Upper lobe of left lung (tissue), 6 donors: ENCODE measurements at places on chromosomes 13 and 19.

- DNase-seq = peak; percentile 98
Observed at GRCh38 chr19:19643158-19644053, at the start of gene GMIP. Gene GMIP (minus strand): TSS chr19:19643657. CDS start chr19:19643529, 128 bp downstream.

- DNase-seq = no peak
Observed at GRCh38 chr13:74250738-74251190, 116.6 kb upstream of the KLF12 start.

DNA sequence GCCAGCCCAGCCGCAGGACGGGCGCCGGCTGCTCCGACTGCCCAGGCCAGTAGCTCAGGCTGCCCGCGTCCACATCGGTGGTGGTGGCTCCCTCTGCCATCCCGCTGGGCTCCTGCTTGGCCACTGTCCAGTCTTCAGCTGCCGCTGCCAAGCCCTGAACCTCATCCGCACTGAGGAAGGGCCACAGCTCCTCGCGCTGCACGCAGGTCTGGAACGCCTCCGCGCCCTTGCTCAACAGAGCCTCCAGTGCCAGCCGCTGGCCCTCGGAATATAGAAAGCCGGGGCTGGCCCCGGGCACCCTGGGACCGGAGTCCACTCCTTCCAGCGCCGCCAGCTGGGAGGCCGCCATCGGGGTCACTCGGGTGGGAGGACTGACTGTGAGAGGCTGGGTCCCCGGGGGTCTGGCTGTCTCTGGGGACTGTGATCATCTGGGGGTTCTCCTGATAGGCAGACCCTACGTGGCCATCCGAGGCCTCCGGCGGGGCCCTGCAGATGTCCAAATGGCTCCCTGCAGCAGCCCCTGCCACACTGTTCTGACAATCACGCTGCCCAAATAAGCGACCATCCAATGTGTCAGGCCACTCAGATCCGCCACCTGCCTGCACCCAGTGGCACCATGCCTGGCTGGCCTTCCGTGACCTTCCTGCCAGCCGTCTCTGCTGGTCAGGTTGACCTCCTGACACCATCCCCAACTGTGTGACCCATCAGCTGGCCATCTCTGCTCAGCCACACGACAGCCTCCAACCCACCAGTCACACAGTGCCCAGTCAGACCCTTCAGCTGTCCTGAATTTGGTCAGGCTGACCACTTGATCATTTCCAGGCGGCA, 1.6 kb downstream of the FAM83E start:
- DNase-seq = peak; percentile 87

DNA sequence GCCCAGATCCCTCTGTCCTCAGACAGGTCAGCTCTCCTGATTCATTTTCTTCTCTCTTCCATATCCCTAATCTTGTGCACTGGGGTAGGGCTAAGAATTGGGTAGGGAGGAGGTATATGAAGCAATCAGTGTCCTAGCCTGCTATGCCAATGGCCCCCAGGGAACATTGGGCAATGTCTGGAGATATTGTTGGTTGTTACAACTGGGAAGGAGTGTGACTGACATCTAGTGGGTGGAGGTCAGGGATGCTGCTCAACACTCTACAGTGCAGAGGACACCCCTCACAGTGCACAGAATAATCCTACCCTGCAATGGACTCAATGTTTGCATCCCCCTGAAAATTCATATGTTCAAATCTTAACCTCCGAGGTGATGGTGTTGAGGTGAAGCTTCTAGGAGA, 57.5 kb downstream of the CPAMD8 start:
- DNase-seq = peak; percentile 40

GRCh38 chr19:50659318-50660087, 10.3 kb downstream of the C19orf81 start:
- DNase-seq = no peak

DNA sequence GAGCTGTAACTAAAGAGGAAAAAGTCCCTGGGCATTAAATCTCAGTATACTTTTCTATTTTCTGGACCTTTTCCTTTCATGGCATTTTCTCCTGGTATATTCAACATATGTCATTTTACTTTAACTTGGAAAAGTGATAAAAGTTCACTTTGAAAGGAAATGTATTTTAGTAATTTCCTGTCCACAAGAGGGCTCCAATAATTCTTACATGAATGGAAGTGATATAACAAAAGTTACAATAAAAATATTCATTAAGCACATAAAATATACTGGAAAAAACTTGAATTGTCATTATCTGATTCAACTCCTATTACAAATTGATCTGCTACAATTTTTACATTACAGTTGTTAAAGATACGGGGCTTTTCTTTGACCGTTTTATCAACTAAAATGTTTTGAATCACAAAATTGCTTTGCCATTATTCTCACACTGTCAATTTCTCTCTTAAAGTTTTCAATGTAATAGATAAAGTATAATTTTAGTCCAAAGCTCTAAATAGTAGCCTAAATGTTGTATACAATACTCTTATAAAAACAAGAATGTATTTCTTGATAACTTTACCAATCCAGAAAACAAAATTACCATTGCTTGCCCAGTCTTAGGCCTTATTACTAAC, 4.9 kb downstream of the UBL3 start:
- no peak for DNase-seq

DNA sequence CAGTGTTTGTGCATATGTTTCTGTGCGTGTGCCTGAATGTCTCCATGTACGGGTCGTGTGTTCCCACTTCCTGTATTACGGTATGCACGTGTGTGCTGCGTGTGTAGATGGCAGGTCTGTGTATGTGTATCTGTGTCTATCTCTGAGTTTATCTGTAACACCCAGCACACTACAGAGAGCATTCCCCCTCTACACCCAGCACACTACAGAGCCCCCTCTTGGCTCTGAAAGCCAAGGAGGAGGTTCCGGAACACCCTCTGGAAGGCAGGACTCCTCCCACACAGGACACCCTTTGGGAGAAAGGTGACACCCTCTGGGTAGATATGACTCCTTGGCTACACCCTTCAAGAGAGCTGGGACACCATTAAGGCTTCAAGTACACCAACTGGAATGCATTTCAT, 2.1 kb upstream of the ERFL start:
- no peak for DNase-seq

DNA sequence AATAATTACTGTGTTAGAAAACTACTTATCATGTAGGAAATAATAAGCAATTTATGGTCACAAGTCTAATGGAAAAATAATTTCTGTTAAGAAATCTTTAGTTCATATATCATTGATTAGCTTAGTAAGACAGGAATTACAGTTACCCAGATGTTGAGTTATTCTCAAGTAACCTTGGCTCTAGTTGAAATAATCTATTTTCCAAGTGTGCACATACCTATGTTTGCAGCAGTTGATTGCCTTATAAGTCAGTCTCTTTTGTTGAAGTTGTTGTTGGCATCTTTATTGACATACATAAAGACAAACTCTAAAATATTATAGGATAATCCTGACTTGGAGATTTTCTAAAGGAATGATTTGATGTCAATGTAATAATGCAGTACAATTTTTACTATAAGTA, 511.4 kb upstream of the KLF12 start:
- no peak for DNase-seq

DNA sequence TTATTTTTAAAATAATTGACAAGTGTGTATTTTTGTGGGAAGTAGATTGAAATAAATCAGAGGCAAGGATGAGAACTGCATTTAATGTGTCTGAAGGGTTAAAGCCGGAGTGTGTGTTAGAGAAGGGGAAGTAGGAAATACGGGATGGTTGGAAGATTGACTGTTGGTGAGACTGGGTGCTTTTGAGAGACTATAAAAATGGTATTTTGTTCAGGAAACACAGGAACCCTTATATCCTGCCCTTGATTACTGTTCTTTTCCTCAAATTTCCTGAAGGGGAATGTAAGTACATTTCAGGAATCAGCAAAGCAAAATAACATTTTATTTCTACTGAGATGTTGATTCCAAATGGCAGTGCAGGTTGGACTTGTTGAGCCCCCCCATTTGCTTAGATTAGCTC, 15.1 kb downstream of the IFT88 start:
- no peak for DNase-seq

DNA sequence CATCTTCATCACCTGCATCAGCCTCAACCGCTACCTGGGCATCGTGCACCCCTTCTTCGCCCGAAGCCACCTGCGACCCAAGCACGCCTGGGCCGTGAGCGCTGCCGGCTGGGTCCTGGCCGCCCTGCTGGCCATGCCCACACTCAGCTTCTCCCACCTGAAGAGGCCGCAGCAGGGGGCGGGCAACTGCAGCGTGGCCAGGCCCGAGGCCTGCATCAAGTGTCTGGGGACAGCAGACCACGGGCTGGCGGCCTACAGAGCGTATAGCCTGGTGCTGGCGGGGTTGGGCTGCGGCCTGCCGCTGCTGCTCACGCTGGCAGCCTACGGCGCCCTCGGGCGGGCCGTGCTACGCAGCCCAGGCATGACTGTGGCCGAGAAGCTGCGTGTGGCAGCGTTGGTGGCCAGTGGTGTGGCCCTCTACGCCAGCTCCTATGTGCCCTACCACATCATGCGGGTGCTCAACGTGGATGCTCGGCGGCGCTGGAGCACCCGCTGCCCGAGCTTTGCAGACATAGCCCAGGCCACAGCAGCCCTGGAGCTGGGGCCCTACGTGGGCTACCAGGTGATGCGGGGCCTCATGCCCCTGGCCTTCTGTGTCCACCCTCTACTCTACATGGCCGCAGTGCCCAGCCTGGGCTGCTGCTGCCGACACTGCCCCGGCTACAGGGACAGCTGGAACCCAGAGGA, 2.6 kb downstream of the P2RY11 start:
- no peak for DNase-seq

- no peak for DNase-seq
Observed at GRCh38 chr13:111043575-111043982, 71.5 kb upstream of the ARHGEF7 start.

DNA sequence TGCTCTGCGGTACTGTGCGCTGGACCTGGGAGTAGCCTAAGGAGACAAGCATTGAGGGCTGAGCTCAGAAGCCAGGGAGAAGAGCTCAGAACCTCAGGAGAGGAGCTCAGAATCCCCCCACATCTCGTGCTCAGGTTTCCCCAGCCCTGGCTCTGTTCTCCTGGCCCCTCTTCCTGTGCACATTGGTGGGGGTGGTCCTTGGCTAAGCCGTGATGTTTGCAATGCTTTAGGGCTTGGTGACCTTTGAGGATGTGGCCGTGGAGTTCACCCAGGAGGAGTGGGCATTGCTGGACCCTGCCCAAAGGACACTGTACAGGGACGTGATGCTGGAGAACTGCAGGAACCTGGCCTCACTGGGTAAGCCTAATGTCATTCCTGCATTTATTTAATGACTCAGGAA, 6.6 kb downstream of the ZNF557 start:
- DNase-seq = no peak

- DNase-seq = no peak
Observed at GRCh38 chr19:53981376-53981951, 10.0 kb upstream of the CACNG6 start.

DNA sequence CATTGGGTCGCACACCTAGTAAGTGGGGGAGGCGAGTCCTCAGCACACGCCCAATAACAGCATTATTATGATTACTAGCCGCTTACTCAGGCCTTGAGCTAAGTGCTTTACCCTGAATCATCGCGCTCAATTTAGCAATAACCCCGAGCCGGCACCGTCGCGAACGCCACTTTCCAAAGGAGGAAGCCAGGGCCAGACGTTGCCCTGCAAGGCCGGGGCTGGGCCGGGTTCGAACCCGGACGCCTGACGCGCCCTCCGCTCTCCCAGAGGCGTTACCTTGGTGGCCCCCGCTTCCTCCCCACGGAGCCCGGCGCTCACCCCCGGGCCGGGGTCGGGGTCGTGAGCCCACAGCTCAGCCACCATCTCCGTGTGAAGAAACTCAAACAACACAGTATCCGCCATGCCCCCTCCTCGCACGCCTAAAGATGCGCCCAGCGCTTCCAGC, at the start of gene TRAPPC6A:
Gene TRAPPC6A, minus strand, starts transcription at position 421 of the 445 bp plus-strand sequence. Its CDS starts 19 bp downstream, at position 402.
- DNase-seq = peak; percentile 51

- DNase-seq = peak; percentile 85
Observed at GRCh38 chr19:38543807-38544568, 73.8 kb downstream of the MAP4K1 start.

- peak; percentile 42 for DNase-seq
Observed at GRCh38 chr19:7337380-7338194, 11.2 kb upstream of the ARHGEF18 start.

- no peak for DNase-seq
Observed at GRCh38 chr19:10812196-10812595, 23.8 kb downstream of the TMED1 start.

- no peak for DNase-seq
Observed at GRCh38 chr19:4914736-4915501, 5.6 kb downstream of the UHRF1 start.

- no peak for DNase-seq
Observed at GRCh38 chr13:51837016-51837415, 8.0 kb downstream of the TMEM272 start.

DNA sequence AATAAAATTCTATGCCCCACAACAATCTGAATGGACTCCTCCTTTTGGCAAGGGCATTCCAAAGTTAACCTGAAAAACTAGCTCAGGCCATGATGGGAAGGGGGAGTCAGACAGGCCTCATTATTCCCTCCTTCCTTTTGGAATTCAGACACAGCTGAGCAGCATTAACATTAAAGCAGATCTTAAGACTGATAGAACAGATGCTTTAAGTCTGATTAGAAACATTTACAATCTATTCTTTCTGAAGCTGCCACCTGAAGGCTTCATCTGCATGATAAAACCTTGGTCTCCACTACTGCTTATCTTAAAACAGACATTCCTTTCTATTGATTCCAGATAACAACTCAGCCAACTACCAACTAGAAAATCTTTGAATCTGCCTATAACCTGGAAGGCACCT, 98.9 kb downstream of the UGGT2 start:
- DNase-seq = no peak
